ENCODE measurements at places on chromosomes 5 and 9.

DNA sequence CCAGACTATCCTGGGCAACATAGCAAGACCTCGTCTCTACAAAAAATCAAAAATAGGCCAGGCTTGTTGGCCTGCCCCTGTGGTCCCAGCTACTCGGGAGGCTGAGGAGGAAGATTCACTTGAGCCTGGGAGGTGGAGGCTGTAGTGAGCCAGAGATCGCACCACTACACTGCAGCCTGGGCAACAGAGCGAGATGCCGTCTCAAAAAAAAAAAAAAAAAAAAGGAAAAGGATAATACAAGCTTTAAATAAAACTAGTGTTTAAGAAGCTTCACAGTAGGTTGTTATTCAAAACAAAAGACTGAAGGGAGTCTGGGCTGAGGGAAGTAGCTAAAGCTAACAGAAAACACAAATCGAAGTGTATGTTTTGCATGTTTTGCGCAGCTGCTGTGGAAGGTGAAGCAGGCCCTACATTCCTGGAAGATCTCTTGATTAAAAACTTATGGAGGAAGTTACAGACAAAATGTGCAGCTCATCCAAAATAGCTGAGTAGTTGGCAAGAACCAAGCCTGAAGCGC is 581 bp upstream of the C9orf40 start:
- DNase-seq: no peak

DNA sequence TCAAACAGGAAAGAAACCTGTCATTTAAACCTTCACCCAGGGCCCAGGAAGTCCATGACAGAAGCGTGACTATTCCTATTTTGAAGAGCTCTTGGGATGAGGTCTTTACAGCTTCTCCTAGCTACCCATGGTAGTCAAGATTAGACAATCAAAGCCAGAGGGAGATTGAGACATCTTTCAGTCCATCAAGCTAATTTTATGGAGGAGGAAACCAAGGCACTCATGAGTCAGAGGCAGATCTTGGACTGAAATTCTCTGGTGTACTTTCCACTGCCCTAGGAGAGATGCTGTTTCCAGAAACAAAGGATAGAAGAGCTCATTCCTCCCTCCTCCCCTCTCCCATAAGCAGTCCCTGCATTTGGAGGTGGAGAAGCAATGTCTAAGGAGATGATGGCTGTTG is 9.2 kb downstream of the TNFSF8 start:
- DNase-seq: no peak

DNA sequence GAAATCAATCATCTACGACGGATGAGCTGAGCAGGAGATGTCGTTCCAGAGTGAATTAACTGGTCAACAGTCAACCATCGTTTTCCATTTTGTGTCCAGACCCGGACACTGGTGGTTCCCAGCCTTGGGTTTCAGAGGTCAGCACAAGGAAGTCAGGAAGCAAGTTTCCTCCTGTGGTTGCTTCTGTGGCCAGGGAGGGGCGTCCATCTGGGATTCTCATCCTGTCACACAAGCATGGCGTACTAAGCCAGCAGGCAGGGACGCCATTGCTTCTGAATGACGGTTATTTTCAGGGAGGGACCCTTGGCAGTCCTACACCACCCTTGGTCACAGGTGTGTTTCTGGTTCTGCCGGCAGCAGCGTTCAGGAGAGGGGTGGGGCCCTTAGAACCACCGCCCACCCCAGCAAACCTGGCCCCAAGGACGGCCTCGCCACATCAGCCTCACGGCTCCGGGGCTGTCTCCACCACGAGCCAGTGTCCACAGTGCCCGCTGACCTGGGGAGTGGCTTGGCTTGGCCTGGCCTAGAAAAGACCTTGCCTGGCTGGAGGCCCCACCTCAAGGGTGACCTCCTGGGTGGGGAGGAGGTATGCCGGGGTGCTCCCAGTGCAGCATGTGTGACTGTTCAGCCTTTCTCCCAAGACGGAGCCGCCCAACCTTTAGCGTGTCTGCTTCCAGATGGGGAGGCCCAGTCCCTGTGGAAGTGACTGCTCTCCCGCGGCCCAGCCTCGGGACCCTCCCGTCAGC is 25.2 kb downstream of the NDUFS6 start:
- no peak for DNase-seq

DNA sequence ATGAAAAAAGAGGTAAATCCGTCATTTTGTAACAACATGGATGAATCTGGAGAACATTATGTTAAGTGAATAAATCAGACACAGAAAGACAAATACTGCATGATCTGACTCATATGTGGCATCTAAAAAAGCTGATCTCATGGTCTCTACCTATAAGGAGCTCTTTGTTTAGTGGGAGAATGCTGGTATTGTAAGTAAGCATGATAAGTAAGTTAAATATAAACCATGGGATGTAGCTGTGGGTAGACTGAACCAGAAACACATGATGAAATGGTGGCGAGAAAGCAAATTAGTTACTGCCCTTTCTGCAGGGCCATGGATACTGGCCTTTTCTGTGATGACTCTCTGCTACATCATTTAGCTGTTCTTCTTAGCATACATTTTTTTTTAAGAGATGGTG is 66.4 kb upstream of the RUSC2 start:
- no peak for DNase-seq

- DNase-seq: no peak
These were observed 110.1 kb upstream of the LPAR1 start for GRCh38 chr9:111148052-111149017.

DNA sequence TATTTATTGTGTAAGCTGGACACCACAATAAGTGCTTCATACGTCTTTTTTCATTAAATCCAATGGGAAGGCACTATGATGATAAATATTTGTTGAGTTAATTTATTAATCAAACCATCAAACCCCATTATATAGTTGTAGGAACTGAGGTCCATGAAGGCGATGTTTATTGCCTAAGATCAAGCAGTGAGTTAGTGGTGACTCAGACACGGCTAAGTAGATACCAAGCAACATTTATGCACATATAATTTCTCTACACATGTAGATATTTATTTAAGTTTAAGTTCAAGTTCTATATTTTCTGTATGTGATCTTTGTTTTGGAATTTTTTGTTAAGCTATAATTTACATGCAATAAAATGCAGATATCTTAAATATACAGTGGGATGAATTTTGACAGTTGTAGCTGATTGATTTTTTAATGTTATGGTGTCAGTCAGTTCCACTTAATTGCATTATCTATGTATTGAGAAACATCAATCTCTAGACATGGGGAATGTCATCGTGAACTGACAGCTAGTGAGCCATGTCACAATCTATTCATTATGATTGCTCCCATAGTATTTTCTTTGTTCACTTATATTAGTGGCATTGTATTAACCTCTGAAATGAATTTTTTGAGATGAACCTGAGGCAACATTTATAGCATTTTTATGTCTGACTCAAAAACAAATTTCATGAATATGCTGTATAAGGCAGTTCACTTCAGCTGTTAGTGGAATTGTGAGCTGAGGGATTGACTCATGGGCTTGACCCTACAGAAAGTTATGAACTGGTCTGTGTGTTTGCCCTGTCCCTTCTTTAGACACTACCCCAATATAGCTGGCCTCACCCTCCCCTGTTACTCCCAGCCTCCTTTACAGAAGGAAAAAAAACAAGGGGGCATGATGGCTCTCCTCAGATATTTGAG is 11.9 kb upstream of the GARNL3 start:
- DNase-seq: no peak

DNA sequence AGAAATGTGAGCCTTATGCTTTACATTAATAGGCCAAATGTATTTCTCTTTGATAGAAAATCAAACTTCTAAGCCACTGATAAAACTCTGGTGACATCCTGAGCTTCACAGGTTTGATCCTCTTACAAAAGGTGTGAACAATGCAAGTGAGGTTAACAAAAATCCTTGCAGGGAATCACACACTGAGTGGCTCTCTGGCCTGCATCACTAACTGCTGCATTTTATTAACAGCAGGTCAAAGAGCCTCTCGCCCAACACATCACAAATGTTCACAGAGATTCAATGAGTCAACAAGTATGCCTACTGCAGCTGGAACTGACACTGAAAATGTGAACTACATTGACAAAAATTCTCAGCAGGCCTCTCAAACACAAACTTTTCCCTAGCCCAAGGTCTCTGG is 122.3 kb downstream of the SEMA5A start:
- no peak for DNase-seq

DNA sequence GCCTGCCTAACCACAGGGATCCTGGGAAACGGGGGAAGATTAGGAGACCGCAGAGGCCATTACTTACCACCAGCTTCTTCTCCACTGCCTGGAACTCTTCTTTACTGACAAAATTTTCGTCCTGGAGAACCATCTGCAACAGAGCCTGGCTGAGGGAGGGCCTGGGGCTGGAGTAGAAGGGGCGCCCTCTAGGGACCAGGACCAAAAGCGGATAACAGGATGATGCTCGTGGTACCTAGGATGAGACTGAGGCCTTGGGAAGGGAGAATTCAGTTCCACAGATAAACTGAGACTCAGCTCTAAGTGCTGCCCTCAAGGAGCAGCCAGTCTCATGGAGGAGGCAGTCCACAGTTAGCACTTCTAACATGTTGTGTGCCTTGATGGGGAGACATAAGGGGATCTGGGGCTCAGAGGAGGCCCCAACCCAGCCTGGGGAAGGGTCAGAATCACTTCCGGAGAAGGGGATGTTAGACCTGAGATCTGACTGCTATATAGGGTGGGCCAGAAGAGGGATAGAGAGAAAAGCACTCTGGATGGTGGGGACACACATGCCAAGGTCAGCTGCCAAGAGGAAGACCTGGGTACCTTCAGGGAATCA is 1.2 kb downstream of the SPATA24 start:
- DNase-seq: no peak

- DNase-seq: no peak
These were observed 140.5 kb upstream of the ACOT12 start for GRCh38 chr5:81534441-81534840.

DNA sequence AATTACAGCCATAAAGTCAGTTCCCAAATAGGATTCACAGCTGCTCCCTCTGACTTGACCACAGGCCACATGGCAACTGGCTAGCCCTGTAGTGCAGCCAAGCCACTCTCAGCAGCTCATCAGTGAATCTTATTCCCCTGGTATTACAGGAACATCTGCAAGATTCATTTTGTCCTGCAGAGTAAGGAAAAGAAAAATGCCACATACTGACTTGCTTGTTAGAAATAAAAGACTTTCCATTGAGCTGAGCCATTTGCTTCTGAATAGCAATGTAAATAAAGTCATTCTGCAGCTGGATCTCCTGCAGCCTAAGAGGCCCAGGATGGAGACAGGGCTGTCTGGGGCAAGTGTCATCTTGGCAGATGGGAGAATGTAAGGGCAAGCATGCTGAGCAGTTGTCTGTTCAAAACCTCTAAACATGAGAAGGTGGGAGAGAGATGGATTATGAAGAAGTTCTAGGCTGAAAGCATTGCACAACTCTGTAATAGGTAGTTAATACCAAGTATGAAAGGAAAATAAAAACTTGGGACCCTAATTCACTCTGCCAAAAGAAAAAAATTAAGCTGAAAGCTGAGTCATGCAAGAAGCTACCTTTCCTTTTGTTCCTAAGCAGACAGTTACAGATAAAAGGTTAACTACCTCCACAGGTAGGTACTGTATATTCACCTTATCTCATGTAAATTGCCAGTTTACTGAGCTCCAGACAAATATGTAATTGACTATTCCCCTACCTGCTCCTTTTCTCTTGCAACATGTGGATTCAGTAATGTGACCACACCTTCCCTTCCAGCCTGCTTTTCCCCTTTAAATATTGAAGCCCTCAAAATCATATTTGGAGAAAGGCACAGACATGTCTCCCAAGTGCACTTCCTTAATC is 244.4 kb upstream of the RAI14 start:
- DNase-seq: no peak

GRCh38 chr5:68170826-68171558 is 44.6 kb upstream of the PIK3R1 start:
- DNase-seq: no peak

GRCh38 chr9:136412962-136413361 is 2.5 kb downstream of the PMPCA start:
- DNase-seq: no peak

GRCh38 chr5:33720176-33720575 is 171.6 kb downstream of the ADAMTS12 start:
- no peak for DNase-seq

DNA sequence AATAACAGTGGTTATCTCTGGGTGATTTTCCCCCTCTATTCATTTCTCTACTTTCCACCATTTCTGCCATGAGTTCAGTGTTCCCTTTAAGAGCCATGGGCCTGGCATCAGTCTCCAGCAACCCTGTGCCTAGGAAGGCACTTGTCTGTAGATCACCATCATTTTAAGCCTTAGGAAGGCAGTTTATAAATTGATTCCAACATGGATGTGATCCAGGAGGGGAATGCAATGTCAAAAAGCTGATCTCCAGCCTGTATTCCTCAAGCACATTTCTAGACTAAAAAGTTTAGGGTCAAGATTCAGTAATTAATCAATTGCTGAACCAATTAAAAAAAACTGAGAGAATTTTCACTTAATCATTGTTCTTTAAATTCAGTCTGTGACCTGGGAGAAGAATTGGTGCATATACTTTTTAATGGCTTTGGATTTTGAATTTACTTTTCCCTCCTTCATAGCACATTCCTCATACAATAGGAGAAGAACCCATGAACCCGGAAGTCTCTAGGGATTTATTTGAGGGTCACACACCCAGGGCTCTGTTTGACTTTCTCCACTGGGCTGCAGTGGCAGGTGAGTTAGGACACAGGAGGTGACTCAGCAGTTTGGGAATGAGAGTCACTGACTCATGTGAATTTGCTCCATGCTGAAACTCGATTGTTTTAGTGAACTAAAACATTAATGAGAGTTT is 6.1 kb upstream of the ERMP1 start:
- no peak for DNase-seq

DNA sequence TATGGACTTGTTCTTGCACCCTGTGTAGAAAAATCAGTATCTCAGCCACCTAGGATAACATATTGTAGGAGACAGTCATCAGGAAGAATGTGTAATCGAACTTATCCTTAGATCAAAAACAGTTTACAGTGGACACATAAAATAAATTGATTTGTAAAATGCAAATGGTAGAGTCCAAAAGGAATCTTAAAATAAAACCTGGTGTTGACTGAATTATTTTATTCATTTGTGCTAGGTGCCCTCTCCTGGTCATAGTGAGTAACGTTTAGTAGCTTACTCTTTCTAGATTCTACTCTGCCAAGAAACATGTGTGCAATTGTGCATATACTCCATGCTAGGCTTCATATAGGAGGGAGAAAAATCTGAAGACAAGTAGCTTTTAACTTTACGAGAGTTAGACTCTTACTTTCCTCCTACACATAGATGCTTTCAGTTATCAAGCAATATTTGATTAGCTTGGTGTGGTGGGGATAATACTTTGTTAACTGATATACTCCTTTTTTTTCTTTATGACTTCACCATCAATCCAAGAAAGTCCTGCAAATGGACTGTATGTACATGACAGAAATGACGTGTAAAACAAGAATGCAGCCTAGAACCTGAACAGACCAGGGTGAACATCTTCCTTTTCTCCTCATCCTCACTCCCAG is 23.7 kb upstream of the LOX start:
- DNase-seq: no peak

GRCh38 chr9:131837316-131837715 is 97.4 kb upstream of the RAPGEF1 start:
- DNase-seq: no peak
